Hematopoietic multipotent progenitor cell (in vitro differentiated cells): ENCODE measurements at places on chromosomes 5 and 9.

- DNase-seq, result no peak
These were observed 38.4 kb downstream of the MAST4 start for GRCh38 chr5:66634601-66635000.

DNA sequence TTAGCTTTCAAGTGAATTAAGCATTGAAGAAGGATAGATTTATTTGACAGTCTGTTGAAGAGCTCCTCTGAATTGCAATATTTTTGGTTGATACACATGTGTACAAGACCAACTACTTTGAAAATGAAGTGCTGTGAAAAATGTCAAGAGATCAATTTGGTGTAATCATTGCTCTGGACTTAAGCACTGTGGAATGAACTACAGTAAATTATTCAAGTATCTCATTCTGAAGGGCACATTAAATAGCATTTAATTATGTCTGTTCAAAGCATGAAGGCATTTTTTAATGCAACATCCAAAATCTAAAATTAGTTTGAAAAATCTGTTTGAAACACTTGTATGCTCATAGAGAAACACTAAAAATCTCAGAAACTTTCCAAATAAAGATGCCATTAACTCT, 107.5 kb downstream of the CDH18 start:
- DNase-seq, result no peak

GRCh38 chr5:30802961-30803705, 390.4 kb upstream of the CDH6 start:
- no peak for DNase-seq

- DNase-seq, result no peak
These were observed 569.8 kb upstream of the RIOK2 start for GRCh38 chr5:97752871-97753270.

DNA sequence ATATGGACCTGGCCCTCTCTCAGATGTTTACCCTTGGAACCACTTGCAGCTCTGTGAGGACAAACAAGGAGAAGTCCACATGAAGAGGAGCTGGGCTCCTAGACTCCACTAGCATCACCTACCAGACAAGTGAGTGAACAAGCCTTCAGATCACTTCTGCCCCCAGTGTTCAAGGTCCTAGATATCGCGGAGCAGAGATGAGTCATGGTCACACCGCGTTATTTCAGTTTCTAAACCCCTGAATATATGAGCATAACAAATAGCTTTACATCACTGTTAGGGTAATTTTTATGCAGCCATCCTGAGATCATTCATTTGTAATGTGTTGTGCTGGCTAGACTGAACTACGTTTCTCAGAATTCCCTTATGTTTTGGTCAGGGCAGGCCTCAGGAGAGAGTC, 77.0 kb upstream of the DAP start:
- no peak for DNase-seq

- DNase-seq, result no peak
These were observed 15.3 kb downstream of the TGFBI start for GRCh38 chr5:136043968-136044610.

GRCh38 chr5:97547999-97548738, 365.1 kb upstream of the RIOK2 start:
- DNase-seq, result peak; percentile 85

GRCh38 chr9:1580215-1580614, 434.9 kb upstream of the SMARCA2 start:
- DNase-seq, result no peak

- no peak for DNase-seq
These were observed 161.3 kb downstream of the ZNF608 start for GRCh38 chr5:124584991-124585715.

GRCh38 chr9:27749838-27750237, 176.6 kb upstream of the C9orf72 start:
- no peak for DNase-seq

GRCh38 chr5:45694971-45695803, 993 bp downstream of the HCN1 start:
- no peak for DNase-seq

DNA sequence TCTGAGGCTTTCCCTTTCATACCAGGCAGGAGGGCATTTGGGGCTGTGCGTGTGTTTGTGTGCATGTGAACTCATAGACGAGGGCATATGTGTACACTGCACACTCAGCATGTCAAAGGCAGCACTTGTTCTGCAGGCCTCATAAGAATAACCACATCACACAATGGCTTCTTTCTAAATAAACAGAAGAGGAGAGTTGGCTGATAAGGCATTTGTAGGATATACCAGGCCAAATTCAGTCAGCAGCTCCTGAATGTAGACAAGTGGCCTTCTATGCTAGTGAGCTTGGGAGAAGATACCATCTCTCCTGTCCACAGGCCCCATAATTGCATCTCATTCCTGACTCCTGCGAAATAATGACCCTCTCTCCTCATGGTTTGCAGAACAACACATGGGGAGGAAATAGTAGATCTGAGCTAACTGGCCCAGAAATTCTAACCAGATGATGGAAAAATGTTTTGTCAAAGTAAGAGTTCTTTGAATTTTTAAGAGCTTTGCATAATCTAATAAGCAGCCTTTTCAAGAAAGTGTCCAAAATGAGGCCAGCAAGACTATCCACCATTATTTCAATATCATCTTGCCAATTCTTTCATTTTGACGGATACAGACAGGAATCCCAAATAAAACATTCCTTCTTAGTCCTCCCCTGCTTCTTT, 60.5 kb upstream of the GAS1 start:
- DNase-seq, result no peak

DNA sequence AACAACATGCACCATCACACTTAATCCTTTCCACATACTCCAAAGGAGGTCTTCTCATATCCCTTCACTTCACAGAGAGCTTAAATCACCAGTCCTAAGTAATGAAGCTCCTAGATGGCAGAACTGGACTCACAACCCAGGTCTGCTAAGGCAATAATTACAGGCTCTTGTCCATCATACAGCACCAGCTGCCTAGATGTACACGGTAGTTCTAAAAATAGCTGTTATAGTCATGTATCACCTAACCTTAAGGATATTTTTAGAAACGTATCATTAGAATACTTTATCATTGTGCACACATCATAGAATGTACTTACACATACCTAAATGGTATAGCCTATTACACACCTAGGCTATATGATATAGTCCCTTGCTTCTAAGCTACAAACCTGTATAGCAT, 644.6 kb upstream of the RGMB start:
- DNase-seq, result no peak

DNA sequence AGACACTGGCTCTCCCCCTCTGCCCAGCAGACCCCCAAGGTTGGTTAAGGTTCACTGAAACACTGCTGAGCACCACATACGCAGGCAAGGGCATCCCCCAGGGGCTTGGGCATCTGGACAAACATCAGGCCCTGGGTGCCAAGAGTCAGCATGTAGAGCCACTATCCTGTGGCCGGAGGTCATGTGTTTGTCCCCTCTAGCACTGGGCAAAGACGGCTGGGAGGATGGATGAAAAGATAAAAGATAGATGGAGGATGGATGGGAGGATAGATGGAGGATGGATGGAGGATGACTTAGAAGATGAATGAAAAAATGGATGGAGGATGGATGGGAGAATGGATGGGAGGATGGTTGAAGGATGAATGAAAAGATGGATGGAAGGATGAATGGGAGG, 216.8 kb upstream of the IER5L start:
- DNase-seq, result no peak

GRCh38 chr5:67774786-67775185, 440.8 kb upstream of the PIK3R1 start:
- no peak for DNase-seq

DNA sequence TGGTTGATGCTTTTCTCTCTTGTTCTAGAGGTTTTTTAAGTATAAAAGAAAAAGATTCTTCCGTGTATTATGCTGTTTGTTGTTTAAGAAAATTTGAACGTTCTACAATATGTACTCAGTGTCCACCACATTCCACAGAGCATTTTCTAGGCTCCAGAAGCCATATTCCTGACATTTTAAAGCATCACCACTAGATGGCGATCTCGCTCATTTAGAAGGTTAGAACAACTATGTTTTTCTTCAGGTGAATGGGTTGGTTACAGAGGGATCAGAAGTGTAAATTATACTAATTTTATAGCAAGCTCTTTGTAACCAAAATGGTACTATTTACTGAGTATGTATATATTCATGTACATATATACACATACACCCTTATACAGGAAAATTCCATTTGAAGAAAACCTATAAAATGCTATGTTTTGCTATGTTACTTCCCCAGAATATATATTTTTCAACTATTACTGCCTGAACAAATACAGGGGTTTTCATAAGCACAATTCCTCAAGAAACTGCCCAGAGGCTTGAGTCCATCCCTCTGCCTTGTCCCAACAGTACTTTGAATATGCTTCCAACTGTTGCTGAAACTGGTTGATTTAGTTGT, 284.3 kb downstream of the CCDC171 start:
- peak; percentile 58 for DNase-seq

GRCh38 chr5:62263401-62263800, 42.6 kb upstream of the KIF2A start:
- no peak for DNase-seq

DNA sequence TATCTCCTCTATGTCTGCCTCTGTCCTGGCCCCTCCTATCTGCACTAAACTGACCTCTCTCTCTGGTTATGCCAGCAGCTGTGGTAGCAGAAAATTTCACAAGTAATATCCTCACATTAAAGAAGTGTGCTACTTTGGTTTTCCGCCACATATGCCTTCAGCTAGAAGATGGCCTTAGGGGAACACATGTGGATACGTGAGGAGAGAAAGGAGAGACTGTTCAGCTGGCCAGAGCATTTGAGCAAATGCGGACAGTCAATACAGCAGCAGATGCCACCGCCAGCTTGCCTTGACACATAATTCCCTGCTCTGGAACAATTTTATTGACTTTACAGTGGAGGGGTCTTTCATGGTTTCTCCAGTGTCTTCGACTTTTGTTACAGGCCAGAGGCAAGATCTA, 434.6 kb downstream of the TAF11L14 start:
- no peak for DNase-seq

DNA sequence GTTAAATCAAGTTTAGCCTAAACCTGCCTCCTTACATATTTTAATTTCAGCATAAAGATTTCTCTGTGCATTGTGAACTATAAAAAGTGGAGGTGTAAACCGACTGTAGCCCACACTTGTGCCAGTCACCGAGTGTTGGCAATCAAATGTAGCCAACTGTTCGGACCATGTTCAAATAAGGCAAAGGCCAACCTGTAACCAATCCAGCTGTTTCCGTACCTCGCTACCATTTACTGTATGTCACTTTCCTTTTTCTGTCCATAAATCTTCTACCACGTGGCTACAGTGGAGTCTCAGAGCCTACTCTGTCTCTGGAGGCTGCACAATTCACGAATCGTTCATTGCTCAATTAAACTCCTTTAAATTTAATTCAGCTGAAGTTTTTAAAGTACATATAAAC, 156.0 kb downstream of the SLC25A46 start:
- DNase-seq, result no peak

DNA sequence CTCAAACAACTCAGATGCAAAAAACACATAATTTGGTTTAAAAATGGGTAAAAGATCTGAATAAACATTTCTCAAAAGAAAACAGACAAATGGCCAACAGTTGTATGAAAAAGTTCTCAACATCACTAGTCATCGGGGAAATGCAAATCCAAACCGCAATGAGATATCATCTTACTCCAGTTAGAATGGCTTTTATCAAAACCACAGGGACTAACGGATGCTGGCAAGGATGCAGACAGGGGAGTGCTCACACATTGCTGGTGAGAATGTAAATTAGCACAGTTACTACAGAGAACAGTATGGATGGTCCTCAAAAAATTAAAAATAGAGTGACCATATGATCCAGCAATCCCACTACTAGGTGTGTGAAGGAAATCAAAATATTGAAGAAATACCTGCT, 589.1 kb upstream of the ADAMTS16 start:
- DNase-seq, result no peak

DNA sequence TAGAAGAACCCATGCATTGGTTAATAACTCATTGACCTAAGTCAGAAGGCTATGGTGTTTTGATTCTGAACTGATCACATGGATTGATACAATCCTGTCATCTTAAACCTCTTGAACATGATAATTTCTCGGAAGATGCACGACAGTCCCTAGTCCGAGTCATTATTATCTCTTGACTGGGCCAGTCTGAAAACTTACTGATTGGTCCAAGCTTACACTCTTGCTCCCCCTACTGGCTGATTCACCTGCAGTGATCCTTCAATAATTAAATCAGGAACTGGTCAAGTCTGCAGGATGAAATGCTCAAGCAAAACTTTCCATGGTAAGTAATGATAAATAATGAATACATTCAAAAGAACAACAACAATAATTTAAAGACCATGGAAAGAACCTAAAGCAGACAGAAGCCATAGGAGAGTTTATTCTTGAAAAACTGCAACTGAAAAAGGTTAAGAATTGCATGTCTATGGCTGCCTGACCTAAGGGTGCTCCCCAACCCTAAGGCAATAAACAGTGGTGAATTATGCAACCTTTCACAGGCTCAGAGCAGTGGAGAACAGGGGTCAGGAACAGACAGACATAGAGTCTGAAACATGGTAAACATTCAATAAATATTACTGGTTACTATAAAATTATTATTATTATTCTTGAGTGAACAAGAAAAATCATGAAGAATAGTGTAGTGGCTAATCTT, 79.3 kb downstream of the BRINP1 start:
- no peak for DNase-seq

DNA sequence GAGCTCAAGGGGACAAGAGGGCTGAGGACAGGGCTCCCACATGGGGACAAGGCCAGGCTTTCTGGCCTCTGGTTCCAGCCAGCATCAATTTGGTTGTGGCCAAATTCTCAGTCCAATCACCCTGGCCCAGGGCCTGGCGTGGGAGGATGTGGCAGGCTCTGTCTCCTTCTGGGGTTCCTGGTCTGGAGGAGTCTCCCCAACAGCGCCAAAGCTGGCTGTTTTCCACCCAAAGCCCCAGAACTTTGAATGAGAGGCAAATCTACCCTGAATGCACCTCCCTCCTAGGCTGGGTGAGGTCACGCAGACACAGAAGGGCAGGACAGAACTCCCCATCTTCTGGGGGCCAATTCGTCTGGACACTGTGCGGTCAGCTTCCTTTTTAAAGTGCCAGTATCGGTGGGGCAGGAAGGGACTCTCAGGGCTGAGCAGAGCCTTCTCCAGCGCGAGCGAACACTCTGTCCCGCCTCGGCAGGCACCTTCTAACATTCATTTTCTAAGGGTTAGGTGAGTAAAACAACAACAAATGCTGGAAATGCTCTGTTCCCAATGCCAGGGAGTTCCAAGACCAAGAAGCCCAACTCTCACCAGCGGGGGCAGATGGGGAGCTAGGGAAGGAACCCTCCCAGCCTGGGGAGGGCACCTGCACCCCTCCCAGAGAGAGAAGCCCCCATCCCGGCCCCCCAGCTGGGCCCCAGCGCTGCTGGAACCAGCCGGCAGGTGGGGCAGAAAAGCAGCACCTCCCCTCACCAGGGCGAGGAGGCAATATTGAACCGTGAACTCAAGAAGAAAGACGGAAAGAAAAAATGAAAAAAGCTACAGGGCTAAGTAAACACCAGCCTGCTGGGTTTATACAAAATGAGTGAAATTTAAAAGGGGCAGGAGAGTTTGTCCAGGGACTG, 3.7 kb upstream of the DPM2 start:
- DNase-seq, result no peak
